ENCODE measurements at places on chromosomes 7 and 10.

GRCh38 chr7:115038158-115038557 lies 116.3 kb downstream of the MDFIC start:
- no peak for DNase-seq

DNA sequence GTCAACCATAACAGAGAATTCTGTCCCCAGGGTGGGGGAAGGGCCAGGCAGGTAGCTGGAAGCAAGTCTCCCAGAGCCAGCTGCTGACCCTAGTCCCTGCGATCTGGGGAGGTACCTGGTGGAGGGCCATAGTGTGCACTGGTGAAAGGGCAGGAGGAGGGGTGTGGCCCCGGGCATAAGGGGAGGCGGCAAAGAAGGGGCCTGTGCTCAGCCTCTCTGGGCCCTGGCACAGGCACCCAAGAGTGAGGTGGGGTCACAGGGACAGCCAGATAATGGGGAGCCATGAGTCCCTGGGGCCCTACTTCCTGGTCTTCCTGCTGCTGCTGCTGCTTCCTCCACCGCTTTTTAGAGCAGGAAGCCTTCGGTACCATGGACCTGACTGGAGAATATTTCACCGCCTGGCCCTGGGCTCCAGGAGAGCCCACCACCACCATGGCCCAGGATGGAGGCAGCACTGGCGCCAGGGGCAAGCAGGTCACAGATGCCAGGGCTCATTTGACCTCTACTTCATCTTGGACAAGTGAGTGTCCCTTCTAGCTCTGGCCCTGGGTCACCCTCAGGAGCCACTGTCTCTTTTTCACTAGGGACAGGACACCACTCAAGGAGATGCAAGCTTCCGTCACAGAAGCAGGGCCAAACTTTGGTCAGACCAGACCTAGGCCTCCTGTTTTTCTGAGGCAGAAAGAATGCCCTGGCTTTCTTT lies at the start of gene ANTXRL:
TSS of gene ANTXRL (plus strand) at position 7 of the 703 bp plus-strand sequence. CDS start at position 273, 266 bp downstream.
- no peak for DNase-seq

DNA sequence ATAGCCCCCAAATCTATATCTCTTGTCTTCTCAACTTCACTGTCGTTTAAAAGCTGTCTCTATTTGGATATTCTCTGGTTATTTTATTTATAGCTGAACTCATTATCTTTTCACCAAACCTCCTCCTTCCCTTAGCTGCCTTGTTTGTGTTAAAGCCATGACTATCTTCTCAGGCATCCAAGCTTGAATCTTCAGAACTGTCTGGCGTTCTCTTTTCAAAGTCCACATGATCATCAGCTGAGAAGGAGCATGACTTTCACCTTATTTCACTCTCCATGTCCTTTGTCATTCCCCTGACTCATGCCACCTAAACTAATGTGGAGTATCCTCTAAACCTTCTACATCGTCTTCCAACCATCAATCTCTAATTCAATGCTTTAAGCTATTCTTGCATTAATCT lies 5.7 kb upstream of the GLCCI1 start:
- no peak for DNase-seq

DNA sequence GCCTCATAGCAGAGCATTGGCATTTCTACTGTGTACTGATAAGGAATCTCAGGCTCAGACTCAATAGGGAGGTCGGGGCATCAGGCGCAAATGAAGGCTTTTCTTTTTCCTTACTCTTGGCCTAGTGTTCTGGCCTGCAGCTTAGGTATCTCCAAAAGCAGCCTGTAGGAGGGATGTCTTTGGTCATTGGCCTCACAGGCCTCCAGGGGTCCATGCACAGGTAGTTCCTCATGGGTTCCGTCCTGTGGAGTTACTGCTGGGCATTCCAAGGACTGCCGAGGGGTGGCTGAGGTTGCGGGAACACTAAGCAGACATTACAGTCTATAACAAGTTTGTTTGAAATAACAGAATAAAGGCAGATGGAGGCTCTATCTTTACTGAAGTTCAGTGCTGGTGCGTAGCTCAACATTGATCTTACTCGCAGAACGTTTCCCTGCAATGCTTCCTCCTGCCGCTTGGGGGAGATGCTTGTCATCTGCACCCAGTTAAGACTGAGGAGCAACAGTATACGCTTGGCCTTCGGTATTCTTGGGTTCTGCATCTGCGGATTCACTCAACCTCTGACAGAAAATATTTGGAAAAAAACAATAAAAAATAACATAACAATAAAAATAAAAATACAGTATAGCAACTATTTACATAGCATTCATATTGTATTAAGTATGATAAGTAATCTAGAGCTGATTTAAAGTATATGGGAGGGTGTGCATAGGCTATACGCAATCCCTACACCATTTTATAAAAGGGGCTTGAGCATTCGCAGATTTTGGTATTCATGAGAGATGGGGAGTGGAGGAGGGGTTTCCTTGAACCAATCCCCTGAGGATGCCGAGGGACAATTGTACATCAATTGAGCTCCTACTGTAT lies 58.9 kb downstream of the SH2D4B start:
- DNase-seq = peak; percentile 13

DNA sequence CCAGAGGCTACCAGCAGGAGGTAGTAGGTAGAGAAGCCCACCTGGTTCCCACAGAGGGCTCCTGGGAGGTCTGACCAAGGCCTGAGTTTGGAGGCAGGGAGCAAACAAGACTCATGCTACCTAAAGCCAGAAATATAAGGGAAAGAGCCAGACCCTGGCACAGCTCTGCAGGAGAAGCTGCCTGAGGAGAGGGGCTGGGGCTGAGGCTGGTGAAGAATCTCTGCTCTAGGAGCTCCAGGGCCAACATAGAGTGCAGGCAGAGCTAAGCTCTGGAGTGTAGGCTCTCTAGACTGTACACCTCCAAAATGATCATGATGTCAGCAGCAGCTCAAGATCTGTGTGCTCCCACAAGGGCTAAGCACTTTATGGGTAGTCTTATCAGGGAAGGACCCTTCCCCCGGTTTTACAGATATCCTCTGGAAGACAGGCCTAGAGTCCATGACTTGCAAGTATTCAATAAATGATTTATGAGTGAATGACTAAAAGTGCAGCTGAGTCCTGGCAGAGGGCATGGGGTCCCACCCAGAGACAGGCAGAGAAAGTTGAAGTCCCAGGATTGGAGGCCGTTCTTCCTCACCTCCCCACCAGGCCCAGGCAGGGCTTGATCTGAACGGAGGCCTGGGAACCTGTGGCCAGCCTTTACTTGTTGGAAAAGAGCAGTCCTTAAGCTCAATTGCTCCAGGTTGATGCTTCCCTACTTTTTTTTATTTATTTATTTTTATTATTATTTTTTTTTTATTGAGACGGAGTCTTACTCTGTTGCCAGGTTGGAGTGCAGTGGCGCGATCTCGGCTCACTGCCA lies 71.5 kb upstream of the LRRC4 start:
- DNase-seq = no peak

DNA sequence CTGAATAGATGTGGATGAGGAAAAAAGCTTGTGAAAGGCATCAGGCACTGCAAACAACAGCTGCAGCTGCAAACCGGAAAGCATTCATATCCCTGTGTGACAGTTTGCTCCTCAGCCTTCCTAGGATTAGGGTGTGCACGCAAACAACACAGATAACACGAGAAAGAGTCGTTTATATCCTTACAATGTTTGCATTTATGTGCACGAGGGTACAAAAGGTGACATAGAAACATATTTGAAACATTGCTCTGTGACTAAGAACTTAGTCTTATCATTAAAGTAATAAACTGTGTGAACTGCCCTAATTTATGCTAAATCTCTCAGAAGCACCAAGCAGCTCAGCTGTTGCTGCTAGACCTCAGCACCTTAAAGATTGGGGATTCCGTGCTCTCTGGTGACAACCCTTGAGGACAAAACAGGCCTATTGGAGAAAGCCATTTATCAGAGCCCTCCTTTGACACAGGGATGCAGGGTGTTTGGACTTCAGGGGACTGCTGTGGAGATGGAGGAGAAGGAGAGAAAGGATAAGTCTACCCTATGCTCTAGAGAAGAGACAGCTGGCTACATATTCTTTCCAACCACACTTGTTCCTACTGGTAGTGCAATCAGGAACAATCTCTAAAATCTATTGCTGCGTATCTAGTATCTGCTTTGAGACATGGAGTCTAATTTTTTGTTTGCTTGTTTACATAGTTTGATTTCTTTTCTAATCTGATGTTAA lies 176.2 kb downstream of the GNAT3 start:
- DNase-seq = no peak

- no peak for DNase-seq
Measured at GRCh38 chr10:3955955-3956617, 171.1 kb upstream of the KLF6 start.

GRCh38 chr7:46283852-46284251 lies 362.8 kb upstream of the IGFBP3 start:
- no peak for DNase-seq

All from fibroblast of the conjunctiva (primary cell).